ENCODE measurements at places on chromosomes 3 and 15.

DNA sequence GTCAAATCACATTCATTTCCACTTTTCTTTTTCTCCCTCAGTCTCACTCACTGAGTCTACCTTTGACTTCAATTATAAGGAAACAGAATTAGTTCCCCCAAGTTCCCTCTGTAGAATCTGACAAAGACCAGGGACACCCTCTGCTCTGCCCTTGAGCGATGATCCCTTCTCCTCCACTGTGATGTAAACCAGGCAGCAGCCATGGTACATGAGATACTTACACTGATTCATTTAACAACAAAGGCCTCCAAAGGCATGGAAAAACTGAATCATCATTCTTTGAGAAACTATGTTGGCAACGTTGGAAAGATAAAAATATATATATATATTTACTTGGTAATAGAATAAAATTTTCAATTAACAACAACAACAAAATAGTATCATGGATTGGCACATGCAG is 84.1 kb downstream of the P3H2 start:
- DNase-seq, result peak; percentile 42

- peak; percentile 36 for DNase-seq
Measured at GRCh38 chr15:75347222-75348033, 589 bp downstream of the NEIL1 start.

- DNase-seq, result no peak
Measured at GRCh38 chr3:176988795-176989194, 208.5 kb downstream of the TBL1XR1 start.

GRCh38 chr3:102715030-102715697 is 280.3 kb downstream of the ZPLD1 start:
- DNase-seq, result peak; percentile 60

- no peak for DNase-seq
Measured at GRCh38 chr15:38698254-38698653, 133.6 kb upstream of the RASGRP1 start.

GRCh38 chr15:87850916-87851315 is 405.6 kb downstream of the NTRK3 start:
- no peak for DNase-seq

DNA sequence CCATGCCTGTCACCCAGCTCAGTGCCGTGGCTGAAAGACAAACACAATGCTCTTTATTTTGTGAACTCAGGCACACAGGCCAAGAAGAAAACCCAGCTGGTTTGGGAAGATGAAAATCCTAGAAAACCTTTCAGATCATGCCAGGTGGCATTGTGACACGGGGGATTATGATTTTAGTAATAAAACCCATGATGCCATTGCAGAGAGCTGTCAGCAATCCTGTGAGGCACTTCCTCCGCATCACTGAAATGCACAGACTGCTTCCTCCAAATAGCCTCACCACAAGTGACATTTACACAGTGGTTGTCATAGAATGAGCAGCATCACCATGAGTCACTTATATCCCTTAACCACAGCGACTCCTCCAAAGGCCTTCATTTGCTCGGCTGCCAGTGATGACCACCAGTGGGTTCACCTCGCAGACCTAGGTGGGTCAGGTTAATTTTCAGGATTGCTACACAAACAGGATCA is 22.7 kb downstream of the ABHD6 start:
- DNase-seq, result peak; percentile 15

DNA sequence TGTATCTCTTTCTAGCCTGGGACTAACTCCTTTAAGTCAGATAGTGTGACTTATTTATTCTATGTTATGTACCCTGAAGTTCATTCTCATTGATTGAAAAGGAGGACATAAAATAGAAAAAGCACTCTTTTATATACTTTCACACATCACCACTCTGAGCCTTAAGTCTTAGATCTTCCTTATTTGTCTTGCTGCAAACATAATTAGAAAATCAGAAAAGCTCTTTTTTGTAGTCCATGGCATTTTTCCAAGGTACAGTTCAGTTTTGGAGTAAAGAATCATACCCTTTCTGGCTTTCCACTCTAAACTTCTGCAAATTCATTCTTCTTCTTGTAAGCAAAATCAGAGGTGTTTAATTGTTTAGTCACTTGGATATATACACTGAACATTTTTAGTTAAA is 75.5 kb downstream of the AKAP13 start:
- DNase-seq, result no peak

DNA sequence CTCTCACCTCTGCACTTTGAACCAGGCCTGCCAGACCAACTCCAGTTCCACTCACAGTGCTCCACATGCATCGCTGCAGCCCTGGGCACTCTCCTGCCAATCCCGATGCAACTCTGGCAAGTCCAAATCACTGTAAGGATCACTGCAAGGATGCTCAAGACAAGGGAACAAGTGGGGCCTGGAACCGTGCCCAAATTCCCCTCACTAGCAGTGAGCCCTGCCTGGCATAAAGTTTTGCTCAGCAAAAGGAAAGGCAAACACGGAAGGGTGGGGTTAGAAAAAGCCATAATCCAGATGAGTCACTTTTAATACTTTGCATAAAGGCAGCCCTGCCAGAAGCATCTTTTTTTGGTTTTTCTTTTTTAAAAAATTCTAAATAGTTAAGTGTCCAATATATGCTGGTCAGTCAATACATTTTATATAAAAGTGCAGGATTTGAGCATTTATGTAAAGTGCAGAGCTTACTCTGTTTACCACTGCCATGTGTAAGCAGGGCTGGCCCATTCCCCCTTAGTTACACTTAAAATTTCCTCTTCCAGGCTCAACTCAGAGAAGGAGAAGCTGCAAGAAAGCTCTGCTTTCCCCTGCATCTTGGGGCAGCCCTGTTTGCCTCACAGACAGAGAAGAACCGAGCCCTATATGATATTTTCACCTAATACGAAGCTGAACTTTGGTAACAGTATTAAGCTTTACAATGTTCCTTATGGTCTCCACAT is 102.2 kb downstream of the CD47 start:
- DNase-seq, result peak; percentile 80

DNA sequence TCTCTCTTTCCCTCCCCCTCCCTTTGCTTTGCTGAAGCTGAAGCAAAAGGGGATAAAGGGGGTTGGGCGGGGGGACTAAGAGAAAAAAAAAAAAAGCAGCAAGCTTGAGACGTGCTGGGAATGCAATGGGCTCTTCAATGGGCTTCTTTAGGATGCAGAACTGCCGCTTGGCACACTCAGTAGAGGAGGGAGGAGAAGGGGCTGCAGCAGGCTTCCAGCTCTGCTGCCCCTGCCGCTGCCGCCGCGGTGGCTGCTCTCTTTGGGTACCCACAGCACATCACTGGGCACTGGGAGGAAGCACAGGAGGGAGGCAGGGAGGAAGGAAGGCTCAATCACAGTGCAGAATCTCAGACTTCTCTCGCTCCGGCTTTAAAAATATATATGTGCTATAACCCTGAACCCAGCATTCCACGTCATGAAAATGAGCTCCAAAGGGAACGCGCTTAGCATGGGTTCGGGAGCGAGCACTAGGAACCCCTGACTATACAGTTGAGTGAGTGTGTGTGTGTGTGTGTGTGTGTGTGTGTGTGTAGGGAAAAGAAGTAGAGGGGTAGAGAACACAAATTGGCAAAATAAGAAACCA is 3.5 kb downstream of the SLITRK3 start:
- no peak for DNase-seq

DNA sequence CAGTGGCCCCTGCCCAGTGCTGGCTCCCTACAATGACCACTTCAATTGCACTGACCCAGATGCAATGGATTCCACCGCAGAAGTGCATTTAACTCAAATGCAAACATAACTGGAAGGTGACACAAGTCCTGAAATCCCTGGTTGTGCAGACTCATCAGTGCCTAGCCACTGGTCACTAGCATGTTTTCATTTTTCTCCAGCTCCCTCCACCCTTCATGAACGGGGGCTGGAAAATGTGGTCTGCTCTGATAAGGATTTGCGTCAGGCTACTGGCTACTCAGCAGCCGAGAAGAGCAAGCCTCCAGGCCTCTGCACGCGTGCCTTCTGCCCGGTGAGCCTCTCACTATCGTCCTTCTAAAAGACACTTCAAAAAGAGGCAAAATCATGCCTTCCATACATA is 27.4 kb upstream of the FURIN start:
- DNase-seq, result no peak

DNA sequence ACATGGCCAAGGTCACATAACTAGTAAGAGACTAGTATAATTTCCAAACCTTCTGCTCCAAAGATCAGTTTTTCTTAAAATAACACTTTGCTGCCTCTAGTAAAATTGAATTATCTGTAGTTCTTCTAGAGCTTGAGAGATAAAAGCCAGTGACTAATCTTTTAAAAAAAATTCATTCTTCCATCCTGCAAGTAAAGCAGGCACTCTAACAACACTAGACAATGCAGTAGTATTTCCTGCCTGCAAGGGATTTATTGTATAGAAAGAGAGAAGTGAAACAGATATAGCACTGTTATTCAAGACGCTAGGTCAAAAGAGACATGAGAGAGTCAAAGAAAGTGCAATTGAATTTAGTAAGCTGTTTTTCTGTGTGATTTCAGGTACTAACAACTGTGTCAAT is 159.5 kb upstream of the TBC1D5 start:
- no peak for DNase-seq

DNA sequence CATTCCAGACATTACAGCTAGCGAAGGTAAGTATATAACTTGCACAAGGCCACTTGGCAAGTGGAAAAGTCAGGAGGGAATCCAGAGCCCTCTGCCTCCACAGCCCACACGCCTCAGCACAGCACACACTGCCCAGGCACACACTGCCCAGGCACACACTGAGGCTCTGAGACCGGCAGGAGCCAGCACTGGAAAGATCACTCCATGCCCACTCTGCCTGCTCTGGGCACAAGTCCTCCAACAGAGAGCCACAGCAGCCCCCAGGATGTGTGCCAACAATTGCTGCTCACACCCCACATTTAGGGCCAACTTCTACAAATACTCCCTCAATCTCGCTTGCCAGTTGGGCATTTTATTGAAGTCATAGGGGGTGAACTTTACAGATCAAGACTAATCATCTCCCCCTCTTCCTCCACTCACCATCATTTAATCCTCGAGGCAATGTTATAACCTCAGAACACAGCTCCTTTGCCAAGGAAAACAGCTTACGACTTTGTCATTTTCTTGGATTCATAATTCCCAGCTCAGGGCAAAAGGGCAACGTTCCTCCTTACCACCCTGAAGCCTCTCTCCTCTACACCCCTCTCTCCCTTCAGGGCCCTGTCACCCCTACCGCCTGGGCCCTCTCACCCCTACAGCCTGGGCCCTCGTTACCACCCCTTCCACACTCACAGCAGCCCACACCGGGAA is 53.0 kb upstream of the TPM1 start:
- DNase-seq, result peak; percentile 70

Data from MCF 10A (cell line).